Activated T-cell treated with anti-CD3 and anti-CD28 coated beads for 48 hours (primary cell): ENCODE measurements at places on chromosomes 7 and 10.
A peak's percentile ranks its signal among the peaks of the same experiment; 100 is the strongest.

- no peak for DNase-seq
Measured at GRCh38 chr7:70733090-70733489, 398.9 kb upstream of the GALNT17 start.

- DNase-seq: no peak
Measured at GRCh38 chr10:70595566-70596016, 7.0 kb downstream of the PRF1 start.

DNA sequence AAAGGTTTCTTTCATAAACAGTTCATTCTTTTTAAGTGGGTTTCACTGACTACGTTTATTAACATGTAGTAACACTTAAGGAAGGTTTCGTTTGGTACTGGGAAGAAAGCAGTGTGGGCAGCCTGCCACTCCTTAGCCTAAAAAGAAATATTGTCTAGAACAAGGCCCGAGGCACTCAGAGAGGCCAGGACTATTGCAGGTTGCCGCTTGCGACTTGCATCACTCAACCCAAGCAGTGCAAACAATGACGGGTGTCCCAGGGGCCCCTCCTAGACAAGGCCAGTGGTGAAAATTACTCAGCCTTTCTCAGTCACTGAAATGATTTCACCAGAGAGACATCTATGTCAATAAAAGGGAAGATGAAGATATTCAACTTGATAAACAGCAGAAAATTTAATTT is 243.9 kb downstream of the SNX13 start:
- no peak for DNase-seq

- no peak for DNase-seq
Measured at GRCh38 chr7:140304191-140304799, 94.0 kb downstream of the SLC37A3 start.

DNA sequence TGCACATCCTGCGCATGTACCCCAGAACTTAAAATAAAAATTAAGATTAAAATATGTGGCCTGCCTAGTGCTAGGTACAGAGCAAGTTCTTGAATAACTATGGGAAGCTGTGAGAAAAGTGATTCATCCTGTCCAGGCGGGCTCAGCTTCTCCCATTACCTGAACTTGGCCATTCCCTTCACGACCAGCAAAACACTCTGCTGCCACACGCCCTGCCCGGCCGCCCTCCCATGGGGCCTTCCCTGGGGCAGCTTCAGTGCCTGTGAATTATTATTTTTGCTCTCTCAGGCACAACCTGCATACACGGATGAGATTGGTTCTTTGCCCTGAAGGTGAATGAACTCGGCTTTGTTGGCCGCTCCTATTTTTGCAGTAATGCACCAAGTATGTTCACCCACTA is 209.2 kb upstream of the SHH start:
- no peak for DNase-seq

DNA sequence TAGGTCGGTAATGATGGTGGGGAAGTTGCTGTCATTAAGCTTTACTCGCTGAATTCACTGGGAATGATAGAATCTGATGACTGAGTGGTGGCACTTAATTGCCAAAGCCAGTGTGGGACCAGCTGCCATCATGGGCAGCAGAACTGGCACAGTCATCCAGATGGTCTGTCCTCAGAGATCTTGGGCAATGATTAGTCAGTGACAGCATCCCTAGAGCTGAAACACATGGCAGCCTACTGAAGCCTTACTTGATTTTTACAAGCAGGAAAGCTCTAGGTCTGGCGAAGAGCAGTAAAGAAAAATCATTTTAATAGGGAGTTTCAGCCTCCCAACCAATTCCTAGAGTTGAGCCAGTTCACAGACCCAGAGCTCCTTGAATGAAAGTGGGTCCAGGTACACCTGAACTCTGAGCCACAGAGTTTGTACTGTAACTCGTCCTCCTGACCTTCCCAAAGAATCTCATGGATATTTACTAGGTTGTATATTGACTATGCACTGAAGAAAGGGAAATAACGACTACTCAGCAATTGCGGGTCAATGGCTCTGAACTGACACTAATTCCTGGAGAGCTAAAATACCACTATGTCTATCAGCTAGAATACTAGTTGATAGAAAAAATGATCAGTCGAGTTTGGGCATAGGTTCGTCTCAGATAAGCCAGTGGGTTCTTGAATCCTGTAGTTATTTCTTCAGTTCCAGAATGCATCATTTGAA is 4.4 kb upstream of the ASB13 start:
- no peak for DNase-seq

DNA sequence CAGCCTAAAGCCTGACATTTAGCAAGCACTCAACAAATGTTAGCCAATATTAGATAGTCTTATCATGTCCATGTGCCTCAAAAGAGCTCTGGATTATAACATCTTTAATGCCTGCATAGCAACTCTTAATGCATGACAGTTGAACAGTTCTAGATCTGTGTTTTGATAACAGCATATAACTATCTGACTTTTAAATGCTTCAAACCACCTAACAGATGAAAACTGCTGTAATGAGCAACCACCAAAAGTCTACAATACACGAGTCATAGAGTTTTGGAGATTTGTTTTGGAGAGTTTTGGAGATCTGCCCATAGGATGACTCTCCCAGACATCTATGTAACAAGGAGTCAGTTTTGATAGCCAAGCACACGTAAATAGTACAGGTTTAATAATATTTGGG is 227.3 kb downstream of the TWIST1 start:
- DNase-seq: no peak

DNA sequence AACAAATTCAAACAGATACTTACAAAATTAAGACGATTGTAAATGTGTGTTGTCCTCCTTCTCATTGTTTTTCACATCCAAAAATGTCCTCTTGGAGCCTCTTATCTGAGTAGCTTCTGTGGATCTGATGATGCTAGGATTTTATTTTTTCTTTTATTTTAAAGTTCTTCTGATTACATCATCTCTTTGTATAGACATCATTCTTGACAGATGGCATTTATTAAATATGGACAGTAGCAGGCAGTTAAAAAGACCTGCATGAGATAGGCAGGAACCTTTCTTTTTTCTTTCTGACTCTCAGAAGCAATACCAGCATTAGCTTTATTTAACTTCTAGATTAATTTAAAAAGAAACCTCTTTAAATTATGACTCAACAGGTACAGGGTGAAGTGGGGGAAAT is at the start of gene RPA3:
Gene RPA3, minus strand, starts transcription at position 116 of the 400 bp plus-strand sequence. CDS start 78,189 bp downstream, outside the sequence.
- DNase-seq: no peak

DNA sequence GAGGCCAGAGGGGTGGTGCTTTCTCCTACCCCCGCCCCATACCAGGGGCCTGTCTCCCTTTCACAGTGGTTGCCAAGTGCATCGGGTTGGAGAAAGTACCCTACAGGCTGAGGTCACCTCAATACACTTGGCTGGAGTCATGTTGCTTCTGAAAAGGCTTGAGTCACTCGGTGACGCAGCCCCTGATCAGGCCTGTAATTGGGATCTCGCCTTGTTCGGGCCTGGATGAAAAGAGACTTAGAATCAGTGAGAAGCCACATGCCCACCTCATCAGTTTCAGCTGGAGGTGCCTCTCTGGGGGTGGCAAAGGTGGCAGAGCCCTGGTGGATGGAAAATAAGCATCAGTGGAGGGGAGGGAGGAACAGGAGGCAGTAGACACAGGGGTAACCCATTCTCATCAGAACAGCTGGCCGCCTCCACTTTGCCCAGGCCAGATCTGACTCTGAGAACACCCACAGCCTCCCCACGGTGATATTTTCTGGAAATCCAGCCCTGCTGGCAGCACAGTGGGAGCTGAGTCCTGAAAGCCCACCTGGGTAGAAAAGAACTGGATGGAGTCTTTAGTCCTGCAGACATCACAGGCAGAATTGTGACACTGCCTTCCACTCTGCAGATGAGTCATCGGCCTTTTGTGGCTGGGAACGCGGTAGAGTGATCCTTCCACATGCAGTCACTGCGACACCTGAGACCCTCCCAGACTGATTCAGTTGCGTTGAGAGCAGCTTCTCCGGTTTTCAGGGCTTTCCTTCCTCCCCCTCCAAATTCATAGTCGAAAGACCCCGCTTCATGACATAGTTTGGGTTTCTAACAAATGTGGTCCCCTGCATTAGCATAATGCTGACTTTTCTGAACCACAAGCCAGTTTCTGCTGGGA is 108.0 kb downstream of the GRK5 start:
- peak; percentile 73 for DNase-seq

GRCh38 chr7:32204361-32205018 is 134.3 kb upstream of the PDE1C start:
- DNase-seq: no peak

DNA sequence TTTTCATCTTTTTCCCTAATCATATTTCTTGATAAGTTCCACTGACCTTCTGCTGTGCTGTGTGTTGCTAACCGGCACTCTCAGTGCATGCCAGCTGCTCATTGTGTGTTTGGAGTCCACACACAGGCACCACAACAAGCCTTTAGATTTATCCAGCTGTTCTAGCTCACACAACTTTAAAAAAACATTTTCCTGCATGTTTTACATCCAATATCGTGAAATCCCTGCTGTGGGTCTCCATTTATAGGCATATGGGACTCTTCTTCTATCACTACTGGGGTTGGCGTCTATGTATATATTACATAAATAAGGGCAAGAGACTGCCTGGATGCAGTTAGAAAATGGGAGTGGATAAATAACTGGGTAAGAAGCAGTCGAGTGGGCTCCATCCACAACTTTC is 183.6 kb upstream of the ADARB2 start:
- DNase-seq: no peak

DNA sequence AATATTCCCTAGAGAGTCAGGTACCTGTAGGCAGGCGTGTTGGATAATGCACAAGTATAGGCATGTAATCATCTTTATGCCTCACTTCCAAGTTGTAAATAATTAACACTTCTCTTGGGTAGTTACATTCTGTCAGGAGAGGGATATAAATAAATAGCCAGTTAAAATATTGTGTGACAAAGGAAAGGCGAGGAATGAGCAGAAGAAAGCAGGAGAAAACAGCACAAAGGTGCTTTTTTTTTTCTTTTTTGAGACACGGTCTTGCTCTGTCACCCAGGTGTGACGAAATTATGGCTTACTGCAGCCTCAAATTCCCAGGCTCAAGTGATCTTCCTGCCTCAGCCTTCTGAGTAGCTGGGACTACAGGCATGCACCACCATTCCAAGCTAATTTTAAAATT is 99.2 kb upstream of the LYZL2 start:
- no peak for DNase-seq

- no peak for DNase-seq
Measured at GRCh38 chr7:102966465-102966864, 53.7 kb downstream of the LRRC17 start.

DNA sequence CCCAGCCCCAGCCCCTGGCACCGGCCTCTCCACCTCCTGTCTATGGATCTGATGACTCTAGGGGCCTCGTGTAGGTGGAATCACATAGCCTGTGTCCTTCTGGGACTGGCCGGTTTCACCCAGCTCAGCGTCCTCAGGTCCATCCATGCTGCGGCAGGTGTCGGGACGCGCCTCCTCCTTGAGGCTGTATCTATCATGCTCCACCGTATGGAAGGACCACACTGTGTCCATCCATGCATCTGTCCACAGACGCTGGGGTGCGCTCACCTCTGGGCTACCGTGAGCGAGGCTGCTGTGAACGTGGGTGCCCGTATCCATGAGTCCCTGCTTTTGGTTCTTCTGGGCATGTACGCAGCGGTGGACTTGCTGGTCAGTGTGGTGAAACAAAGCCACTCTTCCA is 281.1 kb downstream of the MAD1L1 start:
- DNase-seq: no peak

GRCh38 chr10:78774614-78774998 is 294.2 kb upstream of the ZMIZ1 start:
- no peak for DNase-seq

GRCh38 chr10:73997461-73997786 is 492 bp upstream of the VCL start:
- no peak for DNase-seq

DNA sequence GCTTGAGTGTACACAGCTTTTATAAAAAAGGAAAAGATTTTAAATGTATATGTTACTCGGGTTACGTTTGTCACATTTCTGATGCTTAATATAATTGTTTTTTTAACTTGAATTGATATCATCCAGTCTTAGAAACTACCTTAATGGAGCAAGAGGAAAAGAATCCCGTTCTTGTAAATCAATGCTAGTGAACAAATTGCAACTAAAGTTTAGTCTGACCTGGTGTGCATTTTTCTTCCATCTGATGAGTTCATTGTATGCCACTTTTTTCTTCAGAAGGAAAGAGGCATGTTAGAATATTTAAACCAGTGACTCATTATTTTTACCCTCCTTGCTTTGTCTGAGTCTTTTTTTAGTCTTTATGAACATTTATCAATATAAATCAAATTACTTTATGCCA is 34.7 kb downstream of the NET1 start:
- DNase-seq: no peak

GRCh38 chr10:99784016-99784726 is 1.7 kb downstream of the ABCC2 start:
- no peak for DNase-seq

DNA sequence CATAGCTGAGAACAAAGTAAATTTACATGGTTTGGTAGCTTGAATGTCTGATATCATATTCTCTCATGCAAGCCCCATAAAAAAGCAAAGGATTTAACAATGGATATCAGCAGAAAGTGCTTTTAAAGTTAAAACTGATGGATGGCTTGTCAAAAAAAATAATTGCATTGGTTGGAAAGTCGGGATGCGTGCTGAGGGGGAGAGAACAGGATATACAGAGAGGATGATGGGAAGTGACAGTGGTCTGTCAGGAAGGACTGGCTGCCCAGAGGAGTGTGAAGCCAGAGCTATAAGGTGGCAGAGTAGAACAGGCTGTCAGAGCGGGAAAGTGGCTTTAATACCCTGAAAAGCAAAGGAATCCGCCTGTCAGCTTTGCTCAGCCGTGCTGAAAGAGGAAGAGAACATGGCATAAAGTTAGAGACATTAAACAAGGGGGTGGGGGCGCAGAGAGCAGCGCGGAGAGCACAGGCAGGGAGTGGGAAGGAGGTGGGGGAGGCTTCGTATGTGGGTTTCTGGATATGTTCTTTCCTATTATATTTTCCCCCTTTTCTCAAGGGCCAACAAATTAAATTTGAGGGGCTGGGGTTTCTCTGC is 493.0 kb downstream of the LRMDA start:
- no peak for DNase-seq

DNA sequence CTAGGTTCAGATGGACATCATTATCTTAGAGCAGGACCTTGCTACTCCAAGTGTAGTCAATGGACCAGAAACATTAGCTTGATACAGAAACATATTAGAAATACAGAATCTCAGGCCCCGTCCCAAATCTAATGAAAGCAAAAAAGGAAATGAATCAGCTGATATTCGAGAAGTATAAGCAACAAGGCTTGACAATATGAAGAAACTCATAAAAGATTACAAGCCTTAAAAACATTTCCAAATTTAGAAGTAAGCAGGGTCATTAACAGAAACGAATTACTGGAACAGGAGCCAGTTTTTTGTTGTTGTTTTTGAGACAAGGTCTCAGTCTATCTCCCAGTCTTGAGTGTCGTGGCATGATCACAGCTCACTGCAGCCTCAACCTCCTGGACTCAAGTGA is 40.5 kb upstream of the GSAP start:
- DNase-seq: no peak

GRCh38 chr7:143490717-143491306 is 13.1 kb downstream of the TAS2R41 start:
- DNase-seq: no peak

- no peak for DNase-seq
Measured at GRCh38 chr10:96440361-96441292, 73.1 kb downstream of the TLL2 start.
